ENCODE measurements at places on chromosomes 2 and 18. TPM values are rescaled to one million over a fixed set of nuclear protein-coding genes. Genes with fewer than 3 reads are reported as not detected.

Gene ANKZF1
- 16.2 TPM for total RNA-seq

Gene CHRND
- not detected for total RNA-seq

Gene VAMP8
- total RNA-seq: 17.3 TPM

Gene COPS9
- total RNA-seq: 326 TPM

Gene TUBB6
- 201 TPM for total RNA-seq

Gene MEIS1
- 1.8 TPM for total RNA-seq

Gene SKOR2
- not detected for total RNA-seq

Gene VRK2
- 29.6 TPM for total RNA-seq

Gene SAG
- total RNA-seq: not detected

Gene CDKL4
- not detected for total RNA-seq

Gene FARP2
- 33.5 TPM for total RNA-seq

Gene CD8B2
- total RNA-seq: not detected

Gene MROH2A
- total RNA-seq: 0.12 TPM

Gene TSHZ1
- 7.2 TPM for total RNA-seq

Gene MYO7B
- total RNA-seq: 0.29 TPM

Gene EMILIN2
- 12.7 TPM for total RNA-seq

Gene TMEM178A
- 0.29 TPM for total RNA-seq

Gene RBKS
- 8.1 TPM for total RNA-seq

Gene SCN3A
- not detected for total RNA-seq

Gene RFX8
- total RNA-seq: not detected

Gene MOGAT1
- not detected for total RNA-seq

Gene PRKCE
- total RNA-seq: 9.6 TPM

Gene HRH4
- total RNA-seq: not detected

Gene CXCR4
- total RNA-seq: 0.71 TPM

Gene PJVK
- total RNA-seq: 2.1 TPM

Gene C18orf54
- 2.7 TPM for total RNA-seq

Gene EML6
- 1.2 TPM for total RNA-seq

Gene VWC2L
- total RNA-seq: not detected

Gene STARD6
- not detected for total RNA-seq

Gene IL36A
- not detected for total RNA-seq

Gene TLX2
- total RNA-seq: 0.36 TPM

Gene KDSR
- total RNA-seq: 41.6 TPM

Gene RAD51AP2
- not detected for total RNA-seq

Gene SP5
- not detected for total RNA-seq

Gene SERPINB11
- 0.17 TPM for total RNA-seq

Gene PIGN
- 8.5 TPM for total RNA-seq

Gene UBXN4
- 41.2 TPM for total RNA-seq

Gene IMPACT
- 11.5 TPM for total RNA-seq

Gene ARHGAP28
- 0.03 TPM for total RNA-seq

Gene RGPD3
- total RNA-seq: 0.13 TPM

Gene TRPM8
- total RNA-seq: 0.21 TPM

Gene EMILIN1
- total RNA-seq: 0.56 TPM

Gene NT5C1B
- total RNA-seq: not detected

Gene UGT1A3
- not detected for total RNA-seq

Gene GREB1
- total RNA-seq: 1.7 TPM

Gene TWIST2
- total RNA-seq: 16.6 TPM

Gene LYG1
- 1.6 TPM for total RNA-seq

Gene CCDC85A
- total RNA-seq: 0.22 TPM

Gene TMEM37
- 1.5 TPM for total RNA-seq

Gene TGFA
- total RNA-seq: 5.0 TPM

Gene GRB14
- 6.2 TPM for total RNA-seq

Data from A549 treated with GW870086 at 1 μM for 4 hours (cell line).